ENCODE measurements at places on chromosomes 7 and 10.

GRCh38 chr7:102859084-102859798 is 53.6 kb upstream of the LRRC17 start:
- DNase-seq, result no peak

DNA sequence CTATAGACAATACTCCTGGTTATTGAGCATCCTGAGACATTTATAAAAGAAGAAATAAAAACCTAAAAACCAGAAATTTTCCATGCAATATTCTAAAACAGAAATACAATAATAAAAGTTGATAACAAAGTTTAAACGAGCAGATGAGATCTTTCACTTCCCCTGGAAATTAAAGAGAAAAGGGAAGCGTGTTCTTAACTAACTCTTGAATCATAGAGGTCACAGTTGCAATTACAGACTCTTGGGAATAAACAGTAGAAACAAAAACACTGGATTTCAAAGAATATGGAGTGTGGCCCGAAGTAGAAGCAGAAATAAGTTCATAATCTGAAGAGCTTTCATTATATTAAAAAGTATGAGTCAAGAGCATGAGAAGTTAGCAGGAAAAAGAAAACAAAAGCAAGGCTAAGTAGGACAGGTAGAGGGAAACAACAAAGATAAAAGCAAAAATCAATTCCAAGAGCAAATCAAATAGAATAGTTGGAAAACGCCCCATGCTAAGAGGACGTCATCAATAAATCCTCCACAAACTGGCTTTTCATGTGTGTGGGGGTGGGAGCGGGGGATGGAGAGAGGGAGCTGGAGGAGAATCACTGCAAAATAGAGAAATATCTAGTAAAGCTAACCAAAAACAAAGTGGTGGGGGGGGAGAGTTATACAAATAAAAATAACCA is 55.2 kb upstream of the C10orf71 start:
- no peak for DNase-seq

- DNase-seq, result no peak
Observed at GRCh38 chr7:7489546-7489945, 46.1 kb downstream of the COL28A1 start.

GRCh38 chr10:1966712-1967376 is 229.5 kb upstream of the ADARB2 start:
- DNase-seq, result no peak

DNA sequence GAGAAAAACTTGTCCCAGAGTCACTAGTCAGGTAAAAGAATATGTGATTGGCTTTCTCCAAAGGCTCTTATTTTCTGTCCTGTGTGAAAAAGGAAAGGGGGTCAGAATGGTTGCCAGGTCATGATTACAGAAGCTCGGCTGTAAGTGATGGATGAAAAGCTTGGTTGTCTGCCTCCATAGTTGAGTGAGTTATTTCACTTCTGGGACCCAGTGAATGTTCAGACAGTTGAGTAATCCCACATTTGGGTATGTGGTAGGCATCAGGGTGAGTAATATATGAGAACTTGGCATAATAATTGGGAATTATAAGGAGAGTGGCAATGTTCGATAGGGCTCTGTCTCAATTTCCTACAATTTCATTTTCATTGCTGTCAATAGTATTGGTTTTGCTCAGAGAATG is 72.5 kb downstream of the BBS9 start:
- DNase-seq, result no peak

DNA sequence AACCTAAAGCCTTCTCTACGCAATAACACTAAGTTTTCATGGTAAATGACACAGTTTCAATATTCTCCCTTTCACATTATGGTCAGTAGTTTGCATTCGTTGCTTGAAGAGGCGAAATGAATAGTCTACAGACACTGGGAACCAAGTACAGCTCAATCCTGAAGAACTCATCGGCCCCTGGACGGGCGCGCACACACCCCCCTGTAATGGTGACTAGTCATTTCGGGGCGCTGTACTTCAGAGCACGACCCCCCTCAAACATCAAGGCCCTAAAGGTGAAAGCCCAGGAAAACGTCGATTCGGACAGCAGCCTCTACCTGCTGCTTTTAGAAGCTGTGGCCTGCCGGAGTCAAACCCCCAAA is 1.0 kb downstream of the NT5C2 start:
- no peak for DNase-seq
